ACHN (cell line): ENCODE measurements at places on chromosomes 2 and 18.

DNA sequence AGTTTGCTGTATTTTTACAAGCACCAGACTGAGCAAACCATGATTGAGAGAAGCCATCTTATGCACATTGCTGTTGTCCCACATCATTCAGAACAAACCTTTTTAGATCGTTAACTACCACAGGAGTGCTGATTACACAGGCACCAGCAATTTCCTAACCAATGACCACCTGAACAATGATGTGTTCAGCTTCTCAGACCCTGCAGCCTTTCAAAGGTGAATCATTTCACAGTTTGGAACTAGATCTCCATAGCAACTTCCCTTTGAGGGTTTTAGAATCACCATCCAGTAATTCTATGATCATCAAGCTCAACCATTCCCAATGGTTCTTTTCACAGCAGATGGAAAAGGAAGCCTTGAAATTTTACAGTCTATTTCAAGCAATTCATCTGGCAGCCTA lies 71.4 kb downstream of the OLA1 start:
- peak; percentile 78 for DNase-seq

- DNase-seq, result peak; percentile 55
Measured at GRCh38 chr2:55618275-55619055, 1.0 kb upstream of the PPP4R3B start.

GRCh38 chr2:187976986-187977333 lies 314.7 kb upstream of the GULP1 start:
- DNase-seq, result no peak

GRCh38 chr18:39359636-39360035 lies 1794.0 kb upstream of the CELF4 start:
- DNase-seq, result no peak

DNA sequence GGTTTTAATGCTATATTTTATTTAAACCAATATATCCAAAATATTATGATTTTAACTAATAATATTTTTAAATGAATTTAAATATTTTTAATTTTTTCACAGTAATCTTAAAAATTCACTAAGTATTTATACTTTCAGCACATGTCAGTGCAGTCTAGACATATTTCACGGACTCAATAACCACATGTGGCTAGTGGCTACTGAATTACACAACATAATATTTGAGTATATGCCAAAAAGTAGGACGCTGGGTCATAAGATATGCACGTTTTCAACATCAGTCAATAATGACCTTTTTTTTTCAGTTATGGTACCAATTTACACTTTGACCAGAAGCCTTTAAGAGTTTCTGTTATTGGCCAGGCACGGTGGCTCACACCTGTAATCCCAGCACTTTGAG lies 117.7 kb downstream of the GFPT1 start:
- no peak for DNase-seq

- no peak for DNase-seq
Measured at GRCh38 chr2:147346142-147346541, 498.7 kb upstream of the ACVR2A start.

DNA sequence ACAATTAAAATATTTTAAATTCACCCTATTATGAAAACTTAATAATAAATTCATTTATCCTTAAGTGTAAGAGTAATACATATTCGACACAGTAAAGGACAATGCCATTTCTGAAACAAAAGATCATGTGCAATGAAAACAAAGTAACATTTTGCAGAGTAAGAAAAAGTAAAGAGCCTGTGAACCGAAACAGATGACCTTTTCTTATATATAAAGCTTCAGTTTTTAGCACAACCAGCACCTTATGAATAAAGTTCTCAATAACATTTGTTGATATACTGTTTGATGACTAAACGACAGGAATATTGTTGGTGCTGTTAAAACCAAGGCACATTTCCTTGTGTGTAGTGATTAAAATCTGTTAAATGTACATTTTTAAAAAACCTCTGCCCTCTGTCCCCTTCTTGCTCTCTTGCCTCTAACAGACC lies 1.5 kb downstream of the PELI1 start:
- DNase-seq, result peak; percentile 19

- no peak for DNase-seq
Measured at GRCh38 chr2:222108497-222108896, 190.3 kb downstream of the PAX3 start.

GRCh38 chr2:27353762-27354596 lies 2.6 kb downstream of the GTF3C2 start:
- DNase-seq, result no peak

DNA sequence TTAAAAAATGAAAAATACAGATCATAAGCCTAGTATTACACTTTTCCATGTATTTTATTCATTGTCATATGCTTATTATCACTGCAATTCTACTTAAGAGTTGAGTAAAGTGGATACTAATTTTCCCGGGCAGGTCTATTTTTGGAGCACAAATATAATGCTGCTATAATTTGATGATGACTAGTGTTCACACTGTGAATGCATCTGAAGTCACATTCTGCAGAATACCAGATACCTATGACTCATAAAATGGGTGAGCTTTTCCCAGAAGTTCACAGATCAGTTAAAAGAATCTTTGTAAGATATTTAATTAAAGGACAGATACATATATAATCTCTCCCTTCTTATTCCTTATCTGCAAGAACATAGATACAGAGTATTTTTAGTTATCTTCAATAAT lies 79.8 kb upstream of the MC4R start:
- no peak for DNase-seq

DNA sequence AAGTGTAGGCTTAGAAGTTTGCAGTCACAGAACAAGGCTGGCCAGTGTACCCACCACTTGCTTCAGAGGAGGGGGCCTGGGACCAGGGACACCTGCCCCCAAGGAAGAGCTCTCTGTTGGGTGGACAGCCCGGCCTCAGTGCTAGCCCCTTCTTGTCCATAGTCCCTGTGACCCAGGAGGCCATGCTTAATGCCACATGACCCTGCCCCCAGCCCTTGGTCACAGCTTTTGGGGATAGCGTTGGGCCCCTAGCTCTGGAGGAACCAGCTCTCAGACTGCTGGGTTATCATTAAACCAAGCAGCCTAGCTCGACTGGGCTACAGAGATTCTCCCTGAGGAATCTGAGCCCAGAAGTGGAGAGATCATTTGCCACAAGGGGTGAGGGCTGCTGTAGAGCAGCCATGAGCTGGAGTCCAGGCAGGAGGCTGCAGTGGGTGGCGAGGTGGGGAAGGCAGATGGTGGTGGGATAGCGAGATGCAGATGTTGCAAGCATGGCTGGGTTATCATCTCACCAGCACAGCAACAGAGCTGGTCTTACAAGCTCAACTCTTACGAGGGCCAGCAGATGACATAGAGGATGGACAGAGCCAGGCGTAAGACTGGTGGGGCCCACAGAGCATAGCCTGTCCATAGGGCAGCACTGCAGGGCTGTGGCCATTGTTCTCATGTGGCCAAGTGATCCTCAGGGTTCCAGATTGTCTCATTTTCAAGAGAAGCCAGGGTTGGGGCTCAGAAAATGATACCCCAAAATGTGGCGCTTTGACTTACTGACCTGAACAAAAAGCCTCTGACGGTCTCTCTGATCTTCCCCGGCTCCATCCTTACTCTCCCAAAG lies 7.2 kb upstream of the TMEM37 start:
- no peak for DNase-seq

GRCh38 chr2:164458792-164459191 lies 162.5 kb downstream of the GRB14 start:
- DNase-seq, result no peak

- DNase-seq, result peak; percentile 61
Measured at GRCh38 chr2:226431288-226431948, 368.2 kb downstream of the IRS1 start.

DNA sequence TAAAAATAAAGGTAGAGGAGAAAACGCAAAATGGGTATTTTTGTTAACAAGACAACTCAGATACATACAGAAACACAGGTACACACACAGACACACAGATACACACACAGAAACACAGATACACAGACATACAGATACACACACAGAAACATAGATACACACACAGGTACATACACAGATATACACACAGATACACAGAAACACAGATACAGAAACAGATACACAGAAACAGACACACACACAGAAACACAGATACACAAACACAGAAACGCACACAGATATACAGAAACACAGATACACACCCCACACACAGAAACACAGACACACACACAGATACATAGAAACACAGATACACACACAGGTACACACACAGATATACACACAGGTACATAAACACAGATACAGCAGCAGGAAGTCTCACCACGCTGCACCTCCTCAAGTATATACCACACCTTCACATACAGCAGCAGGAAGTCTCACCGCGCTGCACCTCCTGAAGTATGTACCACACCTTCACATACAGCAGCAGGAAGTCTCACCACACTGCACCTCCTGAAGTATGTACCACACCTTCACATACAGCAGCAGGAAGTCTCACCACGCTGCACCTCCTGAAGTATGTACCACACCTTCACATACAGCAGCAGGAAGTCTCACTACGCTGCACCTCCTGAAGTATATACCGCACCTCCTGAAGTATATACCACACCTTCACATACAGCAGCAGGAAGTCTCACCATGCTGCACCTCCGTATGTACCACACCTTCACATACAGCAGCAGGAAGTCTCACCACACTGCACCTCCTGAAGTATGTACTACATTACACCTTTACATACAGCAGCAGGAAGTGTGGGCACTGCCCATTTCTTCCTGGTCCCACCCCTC lies 250.5 kb downstream of the HDAC4 start:
- no peak for DNase-seq

GRCh38 chr2:119371111-119371510 lies 4.3 kb downstream of the DBI start:
- DNase-seq, result no peak

- DNase-seq, result peak; percentile 90
Measured at GRCh38 chr2:191230174-191230573, 15.0 kb upstream of the MYO1B start.

DNA sequence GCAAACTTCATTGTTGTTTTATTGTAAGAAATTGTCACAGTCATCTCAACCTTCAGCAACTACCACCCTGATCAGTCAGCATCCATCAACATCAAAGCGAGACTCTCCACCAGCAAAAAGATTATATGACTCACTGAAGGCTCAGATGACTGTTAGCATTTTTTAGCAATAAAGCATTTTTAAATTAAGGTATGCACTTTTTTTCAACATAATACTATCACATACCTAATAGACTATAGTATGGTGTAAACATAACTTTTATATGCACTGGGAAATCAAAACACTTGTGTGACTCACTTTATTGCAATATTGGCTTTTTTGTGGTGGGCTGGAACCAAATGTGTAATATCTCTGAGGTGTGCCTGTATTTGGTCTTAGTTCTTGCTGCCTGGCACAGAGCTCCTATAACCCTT lies 15.6 kb downstream of the SCN1A start:
- no peak for DNase-seq

DNA sequence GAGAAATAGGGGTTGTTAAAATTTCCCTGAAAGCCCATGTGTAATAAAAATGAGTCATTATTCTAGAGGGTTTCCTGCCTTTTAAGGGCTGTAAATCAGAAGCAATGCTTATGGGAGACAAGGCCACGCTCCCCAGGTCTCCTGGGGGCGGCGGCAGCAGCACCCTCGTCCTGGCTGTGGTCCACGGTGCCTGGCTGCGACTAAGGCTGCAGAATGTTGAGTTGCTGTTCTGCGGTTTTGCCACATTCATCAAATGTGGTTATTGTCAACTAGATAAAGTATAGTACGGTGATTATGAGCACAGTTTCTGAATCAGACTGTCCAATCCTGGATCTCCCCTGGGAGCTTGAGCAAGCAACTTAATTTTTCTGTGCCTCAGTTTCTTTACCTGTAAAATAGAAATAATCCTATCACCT lies 11.9 kb upstream of the AGFG1 start:
- peak; percentile 74 for DNase-seq

DNA sequence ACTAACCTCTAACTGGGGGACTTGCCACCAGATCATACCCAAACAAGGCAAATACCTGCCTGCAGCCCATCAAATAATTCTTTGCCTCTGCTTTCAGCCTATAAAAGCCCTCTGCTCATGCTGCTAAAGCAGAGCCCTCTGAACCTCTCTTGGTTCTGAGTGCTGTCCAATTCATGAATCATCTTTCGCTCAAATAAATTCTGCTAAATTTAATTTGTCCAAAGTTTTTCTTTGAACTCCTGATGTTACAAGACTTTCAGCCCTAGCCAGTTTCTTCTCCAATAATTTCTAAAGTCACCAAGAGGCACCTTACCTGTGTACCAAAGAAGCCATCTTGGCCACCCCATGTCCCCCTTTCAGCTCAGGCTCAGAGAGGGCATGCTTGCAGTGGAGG lies 72.0 kb downstream of the MRO start:
- no peak for DNase-seq

- DNase-seq, result no peak
Measured at GRCh38 chr2:133642791-133643191, 74.5 kb upstream of the NCKAP5 start.

- DNase-seq, result no peak
Measured at GRCh38 chr2:175599966-175600831, 401.9 kb downstream of the LNPK start.

DNA sequence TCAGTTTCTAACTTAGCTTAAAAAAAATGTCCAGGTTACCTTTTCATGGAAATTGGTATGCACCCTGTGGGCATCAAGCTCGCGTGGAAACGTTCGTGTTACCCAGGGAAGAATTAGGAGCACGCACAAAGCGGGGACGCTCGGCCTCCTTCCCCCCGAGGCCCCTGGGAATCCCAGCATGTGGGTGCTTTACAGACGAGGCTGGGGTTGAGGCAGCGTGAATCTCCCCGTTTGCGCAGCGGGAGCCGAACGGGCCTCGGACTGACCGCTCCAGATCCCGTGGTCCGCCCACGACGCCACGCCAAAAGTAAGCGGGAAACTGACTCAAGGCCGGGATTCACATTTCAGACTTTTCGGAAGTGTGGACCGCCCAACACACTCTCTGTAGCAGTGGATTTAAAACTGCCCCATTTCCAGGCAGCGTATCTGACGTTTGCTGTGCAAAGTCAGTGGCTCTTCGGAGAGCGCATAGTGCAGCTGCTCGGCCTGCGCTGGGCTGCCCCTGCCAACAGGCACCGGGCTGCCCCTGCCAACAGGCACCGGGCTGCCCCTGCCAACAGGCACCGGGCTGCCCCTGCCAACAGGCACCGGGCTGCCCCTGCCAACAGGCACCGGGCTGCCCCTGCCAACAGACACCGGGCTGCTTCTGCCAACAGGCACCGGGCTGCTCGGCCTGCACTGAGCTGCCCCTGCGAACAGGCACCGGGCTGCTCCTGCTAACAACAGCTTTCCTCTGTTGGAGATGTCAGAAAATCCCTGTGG lies 49.7 kb downstream of the SH3YL1 start:
- DNase-seq, result no peak

DNA sequence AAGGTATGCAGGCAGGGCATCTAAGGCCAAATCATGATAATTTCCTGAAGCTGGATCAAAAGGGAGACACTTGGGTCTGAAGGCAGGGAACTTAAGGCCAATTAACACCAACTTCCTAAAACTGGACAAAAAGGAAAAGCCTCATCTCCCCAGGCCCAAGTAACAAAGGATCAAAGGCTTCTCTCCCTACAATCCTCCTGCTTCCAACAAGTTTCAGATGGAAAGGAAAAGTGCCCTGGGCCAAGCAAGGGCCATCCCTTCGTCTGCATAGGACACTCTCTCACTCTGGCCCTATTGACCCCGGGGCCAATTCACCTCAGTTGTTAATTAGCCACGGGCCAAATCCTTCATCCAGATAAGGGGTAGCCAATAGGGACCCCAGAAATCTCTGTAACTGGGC lies 1335.8 kb upstream of the CDH2 start:
- DNase-seq, result no peak
